Renal cortex interstitium (tissue), 15 donors: ENCODE measurements at places on chromosomes 3 and 15. TPM values are rescaled to one million over a fixed set of nuclear protein-coding genes. Genes with fewer than 3 reads are reported as not detected.

DNA sequence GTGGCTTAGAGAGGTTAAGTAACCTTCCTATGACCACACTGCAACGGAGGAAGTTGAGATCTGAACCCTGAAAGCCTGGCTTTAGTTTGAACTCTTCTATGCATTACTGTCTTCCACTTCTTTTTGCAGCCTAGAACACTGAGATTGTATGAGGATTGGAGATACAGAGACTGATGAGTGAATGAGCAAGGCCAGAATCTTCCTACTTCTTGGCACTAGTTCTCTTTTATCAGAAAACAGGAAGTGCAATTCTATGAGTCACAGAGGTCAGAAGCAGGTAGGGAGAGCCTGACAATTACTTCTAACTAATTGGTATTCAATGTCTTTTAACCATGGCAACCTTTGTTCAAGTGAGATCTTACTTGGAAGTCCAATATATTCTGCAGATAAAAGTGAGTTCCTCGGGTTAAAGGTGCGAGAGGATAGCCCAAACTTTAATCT lies 219.0 kb downstream of the SHQ1 start:
- no peak for DNase-seq

SPRED1 gene
- polyA plus RNA-seq = 35.3 TPM

GRCh38 chr15:88608607-88609181 lies 12.4 kb upstream of the AEN start:
- DNase-seq = no peak

GRCh38 chr3:130700541-130700940 lies 46.1 kb downstream of the PIK3R4 start:
- no peak for DNase-seq

DNA sequence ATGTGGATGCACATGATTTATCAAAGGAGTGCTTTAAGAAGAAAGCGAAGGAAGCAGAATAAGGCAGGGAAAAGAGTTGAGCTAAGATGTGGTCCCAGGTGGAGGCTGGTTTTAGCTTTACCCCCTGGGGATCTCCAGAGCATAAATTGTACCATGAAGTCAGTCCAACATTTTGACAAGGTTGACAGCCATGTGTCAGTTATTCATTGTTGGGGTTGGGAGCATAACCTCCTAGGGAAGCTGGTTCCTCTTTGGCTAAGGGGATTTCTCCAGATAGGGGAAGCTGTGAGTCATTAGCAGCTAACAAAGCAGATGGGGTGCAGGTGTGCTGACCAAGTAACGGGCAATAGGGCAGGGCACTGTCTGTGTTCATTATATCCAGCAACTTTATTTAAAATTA lies 123.7 kb upstream of the IGSF10 start:
- DNase-seq = no peak

DNA sequence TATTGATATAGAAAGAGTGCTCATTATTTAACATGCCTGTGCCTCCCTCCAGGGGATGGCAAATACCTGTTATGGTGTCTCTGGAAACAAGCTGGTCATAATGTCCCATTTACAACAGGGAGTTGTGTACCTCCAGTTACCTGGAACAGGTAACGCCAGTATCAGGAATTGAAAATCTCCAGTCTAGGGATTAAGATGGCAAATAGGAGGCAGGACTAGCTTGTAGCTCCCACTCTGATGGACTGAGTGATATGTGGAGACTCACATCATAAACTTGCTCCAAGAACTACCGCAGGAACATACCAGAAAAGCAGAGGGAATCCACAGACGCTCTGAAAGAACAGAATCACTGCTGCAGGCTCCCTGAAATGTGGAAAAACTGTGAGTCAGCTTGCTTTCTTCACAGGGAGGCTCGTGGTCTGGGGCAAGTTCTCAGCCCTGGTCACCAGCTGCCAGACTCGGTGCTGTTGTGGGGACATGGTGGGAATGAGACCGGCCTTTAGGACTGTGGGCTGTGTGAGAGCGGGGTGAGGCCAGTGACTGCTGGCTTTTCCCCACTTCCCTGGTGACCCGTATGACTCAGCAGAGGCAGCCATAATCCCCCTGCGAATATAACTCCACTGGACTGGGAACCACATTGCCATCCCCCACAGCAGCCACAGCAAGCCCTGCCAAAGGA lies 97.4 kb downstream of the KCNAB1 start:
- no peak for DNase-seq

MDFIC2 gene
- not detected for polyA plus RNA-seq

- DNase-seq = no peak
Observed at GRCh38 chr15:100713163-100713867, 110.9 kb downstream of the ASB7 start.

DNA sequence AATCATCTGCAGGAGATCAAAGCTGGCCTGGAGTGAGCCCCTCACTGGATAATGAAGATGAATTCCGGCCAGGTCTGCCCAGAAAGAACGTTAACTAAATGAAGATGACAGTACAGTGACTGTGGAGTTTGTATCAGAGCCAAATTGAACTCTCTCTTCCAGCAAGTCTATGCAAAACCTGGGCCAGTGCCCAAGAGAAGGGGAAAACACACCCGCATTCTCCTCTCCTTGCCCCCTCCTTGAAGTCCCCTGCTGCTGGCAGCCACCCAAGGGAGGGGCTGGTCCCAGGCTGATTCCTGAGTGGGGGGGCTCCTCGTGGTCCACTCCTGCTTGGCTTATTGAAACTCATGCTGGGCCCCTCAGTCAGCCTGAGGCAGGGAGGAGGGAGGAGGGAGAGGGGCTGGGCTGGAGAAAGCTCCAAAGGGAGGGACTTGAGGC lies 155.7 kb downstream of the RAB11A start:
- DNase-seq = no peak

CFAP91 gene
- 21.8 TPM for polyA plus RNA-seq

DNA sequence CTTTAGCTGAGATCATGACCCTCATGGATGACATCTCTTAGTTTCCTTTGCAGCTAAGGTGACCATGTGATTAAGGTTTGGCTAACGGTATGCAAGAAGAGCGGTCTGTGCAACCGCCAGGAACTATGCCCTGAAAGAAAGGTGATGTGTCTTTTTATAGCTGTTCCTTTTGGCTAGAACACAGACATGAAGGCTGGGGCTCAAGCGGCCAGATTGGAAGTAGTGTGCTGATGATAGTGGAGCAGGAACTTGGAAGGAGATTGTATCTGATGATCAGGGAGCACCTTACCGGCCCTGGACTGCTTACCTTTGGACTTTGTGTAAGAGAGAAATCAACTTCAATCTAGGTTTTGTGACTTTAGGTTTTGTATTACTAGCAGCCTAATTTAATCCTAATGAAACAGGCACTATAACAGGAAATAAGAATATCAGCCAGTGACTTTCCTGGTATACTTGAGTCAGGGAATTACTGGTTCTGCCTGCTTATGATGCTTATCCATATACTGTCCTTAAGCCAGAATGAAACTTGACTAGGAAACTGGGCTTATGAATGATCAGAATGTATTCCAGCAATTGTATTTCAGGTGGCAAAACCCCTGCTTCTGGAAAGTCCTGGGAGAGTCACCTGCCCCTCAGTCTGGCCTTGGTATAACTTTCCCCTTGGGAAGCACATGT lies 164.3 kb upstream of the LRIG1 start:
- DNase-seq = no peak

DNA sequence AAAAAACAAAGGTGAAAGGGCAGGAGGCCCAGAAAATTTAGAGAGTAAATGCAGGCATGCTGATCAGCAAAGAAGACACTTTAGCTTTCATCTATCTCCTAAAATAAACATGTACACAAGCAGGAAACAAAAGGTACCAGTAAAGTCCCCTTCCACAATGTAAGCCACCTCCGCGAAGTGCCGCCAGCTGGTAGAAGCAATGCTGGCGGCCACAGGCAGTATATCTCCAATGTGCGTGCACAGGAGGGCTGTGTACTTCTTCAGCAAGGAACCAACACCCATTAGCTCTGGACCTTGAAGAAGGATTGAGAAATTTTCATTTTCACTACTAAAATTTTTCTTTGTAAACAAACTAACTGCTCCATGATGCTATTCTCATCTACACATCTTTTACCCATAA lies 75.4 kb downstream of the HERC2 start:
- no peak for DNase-seq

GRCh38 chr15:68603216-68603595 lies 24.4 kb downstream of the CORO2B start:
- DNase-seq = no peak

- no peak for DNase-seq
Observed at GRCh38 chr3:59334585-59334984, 284.8 kb upstream of the CFAP20DC start.
